HEK293T (cell line): ENCODE measurements at places on chromosomes 5 and 9.
A peak's percentile ranks its signal among the peaks of the same experiment; 100 is the strongest.

DNA sequence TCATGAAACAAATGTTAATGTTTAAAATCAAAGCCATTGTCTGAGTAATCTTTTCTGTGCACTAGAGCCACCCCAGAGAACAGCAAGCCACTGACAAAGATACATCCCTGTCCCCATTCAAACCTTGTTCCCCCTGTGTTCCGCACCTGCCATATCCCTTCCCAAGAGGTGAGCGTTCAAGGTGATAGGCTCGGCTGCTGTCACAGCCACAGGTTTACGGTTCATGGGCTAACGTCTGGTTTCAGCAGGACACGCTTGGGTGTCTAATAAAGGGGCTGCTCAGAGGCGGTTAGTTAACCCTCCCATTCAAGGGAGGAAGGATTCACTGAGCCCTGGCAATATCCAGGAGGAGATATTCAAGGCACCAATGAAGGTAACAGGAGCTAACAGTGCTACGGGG, 24.5 kb upstream of the LAMC3 start:
- no peak for DNase-seq

GRCh38 chr9:38215465-38215864, 146.4 kb upstream of the SHB start:
- no peak for DNase-seq

- peak; percentile 49 for DNase-seq
These were observed 11.7 kb downstream of the MAP3K1 start for GRCh38 chr5:56827049-56827448.

- DNase-seq = no peak
These were observed 28.7 kb upstream of the SNX24 start for GRCh38 chr5:122816756-122817155.

DNA sequence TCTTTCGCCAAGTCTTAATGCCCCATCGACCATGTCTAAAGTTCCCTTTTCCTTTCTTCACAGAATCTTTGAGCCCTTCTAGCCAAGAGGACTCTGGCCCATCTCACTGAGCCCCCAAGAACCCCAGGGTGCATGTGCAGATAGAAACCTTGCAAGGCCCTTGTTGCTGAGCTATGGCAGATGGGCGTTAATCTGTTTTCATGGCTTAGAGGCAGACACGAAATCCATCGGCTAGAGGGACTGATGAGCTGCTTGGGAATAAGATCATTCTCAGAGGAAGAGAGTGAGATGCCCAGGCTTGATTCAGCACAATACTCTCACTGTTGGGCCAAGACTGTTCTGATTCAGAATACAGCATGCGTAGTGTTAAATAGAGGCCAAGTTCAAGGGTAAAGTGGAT, 262.5 kb upstream of the C9orf72 start:
- no peak for DNase-seq

- DNase-seq = no peak
These were observed 239.9 kb downstream of the FAM114A2 start for GRCh38 chr5:153798830-153799229.

- no peak for DNase-seq
These were observed 25.8 kb downstream of the SH3PXD2B start for GRCh38 chr5:172428224-172429166.

DNA sequence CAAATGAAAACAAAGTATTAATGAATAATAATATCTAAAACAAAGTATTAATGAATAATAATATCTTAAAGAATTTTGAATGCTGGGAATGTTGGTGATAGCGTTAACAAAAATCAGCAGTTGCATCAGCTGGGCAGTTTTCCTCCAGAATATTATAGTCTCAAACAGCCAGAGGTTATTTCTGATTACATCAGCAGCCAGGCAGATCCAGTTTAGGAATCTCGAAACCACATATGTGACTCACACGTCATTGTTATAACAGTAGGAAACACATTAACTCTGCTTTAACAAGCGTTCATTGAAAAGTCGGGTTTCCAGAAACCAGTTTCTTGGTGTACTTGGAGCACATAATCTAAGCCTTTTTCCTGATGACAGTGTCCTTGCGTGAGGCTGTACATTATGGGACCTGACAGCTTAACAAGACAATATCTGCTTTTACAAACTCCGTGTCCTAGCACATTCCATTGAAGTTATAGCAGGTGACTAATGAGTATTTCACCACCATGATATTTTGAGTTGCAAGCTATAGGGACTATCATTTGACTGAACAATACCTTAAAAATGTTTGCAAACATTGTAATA, 559.5 kb upstream of the KLF4 start:
- DNase-seq = peak; percentile 15

DNA sequence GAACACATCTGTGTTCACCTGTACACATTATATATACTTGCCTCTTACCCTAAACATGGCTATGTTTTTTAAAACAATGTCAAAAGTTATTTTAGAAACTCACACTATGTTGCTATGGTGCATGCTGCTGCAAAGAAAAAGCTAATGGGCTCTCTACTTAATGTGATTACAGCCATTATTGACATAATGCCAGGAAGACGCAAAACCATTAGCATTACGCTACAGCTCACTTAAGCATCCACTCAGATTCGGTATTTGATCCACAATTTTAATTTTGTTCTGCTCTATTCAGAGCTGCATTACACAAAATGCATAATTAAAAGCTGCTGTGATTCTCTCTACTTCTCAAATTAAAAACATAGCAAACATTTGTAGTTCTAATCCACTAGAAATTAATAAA, 395.2 kb downstream of the BNC2 start:
- no peak for DNase-seq

GRCh38 chr9:72557549-72557948, 36.1 kb downstream of the TMC1 start:
- DNase-seq = no peak

DNA sequence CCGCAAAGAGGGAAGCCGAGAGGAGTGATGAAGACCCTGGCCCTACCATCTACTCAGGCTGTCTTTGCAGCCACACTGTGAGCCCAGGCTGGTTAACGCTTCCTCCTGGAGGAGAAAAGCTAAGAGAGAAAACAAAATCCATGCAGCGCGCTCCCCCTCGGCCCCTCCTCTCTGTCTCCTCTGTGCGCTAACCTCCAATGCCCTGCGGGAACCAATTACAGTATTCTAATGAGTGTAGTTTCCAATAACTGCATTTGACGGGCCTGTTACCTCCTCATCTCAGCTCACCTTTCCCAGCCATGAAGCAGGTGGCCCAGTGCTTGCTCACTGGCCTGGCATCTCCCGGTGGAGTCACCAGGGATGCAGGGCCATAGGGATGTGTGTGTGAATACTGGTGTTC, 565.5 kb downstream of the EBF1 start:
- no peak for DNase-seq

- no peak for DNase-seq
These were observed 10.7 kb downstream of the NKD2 start for GRCh38 chr5:1019001-1019905.

DNA sequence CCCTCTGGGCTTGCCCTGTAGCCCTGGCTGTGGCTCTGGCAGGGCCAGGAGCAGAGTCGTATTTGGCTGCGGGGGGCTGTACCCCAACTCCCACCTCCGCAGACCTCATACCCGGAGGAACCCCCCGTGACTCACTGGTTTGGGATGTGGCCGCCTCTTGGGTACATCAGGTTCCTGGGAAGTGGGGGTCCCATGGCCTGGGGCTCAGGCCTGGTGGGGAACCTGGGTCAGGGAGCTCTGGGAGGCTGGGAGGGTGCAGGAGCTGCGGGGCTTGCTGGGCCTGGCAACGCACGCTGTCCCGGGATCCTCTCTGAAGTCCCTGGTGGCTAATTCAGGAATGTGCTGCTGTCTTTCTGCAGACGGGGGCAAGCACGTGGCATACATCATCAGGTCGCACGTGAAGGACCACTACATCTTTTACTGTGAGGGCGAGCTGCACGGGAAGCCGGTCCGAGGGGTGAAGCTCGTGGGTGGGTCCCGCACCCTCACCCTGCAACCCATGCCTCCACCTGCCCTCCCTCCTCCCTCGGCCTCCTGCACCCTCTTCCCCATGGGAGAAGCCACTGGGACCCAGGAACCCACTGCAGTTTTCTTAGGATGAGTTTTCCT, 2.4 kb downstream of the LCN1 start:
- DNase-seq = no peak

DNA sequence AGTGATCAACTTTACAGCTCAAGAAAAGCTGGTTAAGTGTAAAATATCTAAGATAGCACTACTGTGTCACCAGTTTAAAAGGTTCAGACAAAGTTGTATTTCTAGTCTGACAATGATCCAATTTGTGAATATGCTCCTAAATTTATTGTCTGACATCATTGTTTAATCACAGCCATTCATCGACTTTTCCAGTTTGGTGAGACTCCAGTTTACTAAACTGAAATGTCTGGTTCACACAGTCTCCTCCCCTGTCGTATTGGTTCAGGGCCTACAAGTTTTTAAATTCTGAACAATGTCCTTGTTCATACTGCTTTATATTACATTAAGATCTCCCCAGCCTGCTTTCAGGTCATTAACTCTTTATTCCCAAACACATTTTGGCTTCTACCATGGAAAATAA, 161.4 kb downstream of the CHSY3 start:
- DNase-seq = no peak

DNA sequence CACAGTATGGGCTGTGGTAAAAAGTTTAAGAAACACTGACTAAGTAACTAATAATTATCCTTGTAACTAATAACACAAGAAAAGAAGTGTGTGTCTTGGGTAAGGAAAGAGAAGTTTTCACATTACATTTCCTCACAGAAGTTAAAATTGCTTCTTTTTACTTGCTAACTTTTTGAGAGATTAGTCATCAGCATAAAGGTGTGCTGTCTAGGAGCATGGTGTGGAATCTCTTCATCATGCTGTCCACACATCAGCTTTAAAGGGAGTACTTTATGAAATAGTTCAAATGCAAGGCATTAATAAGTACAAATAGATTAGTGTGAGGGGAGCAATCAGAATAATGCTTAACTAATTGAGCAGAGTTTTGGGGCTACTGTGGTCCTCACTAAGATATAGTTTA, 29.8 kb downstream of the WDR36 start:
- no peak for DNase-seq

- no peak for DNase-seq
These were observed 373.6 kb downstream of the NTRK2 start for GRCh38 chr9:85042981-85043647.

DNA sequence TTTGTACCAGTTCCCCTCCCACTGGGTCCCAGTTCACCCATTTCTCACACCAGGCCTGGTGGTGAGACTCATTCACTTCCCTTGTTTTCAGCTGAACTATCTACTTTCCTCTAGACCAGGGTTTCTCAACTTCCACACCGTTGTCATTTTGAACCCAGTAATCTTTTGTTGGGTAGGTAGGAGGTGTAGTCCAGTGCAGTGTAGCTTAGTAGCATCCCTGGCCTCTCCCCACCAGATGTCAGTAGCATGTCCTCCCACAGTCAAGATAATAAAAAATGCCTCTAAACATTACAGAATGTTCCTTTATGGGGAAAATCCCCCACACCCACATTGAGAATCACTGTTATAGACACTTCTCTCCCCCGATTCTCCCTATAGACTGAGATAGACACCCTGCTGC, 299.1 kb downstream of the EPB41L4A start:
- DNase-seq = no peak

GRCh38 chr5:172849606-172850453, 15.8 kb downstream of the ERGIC1 start:
- DNase-seq = no peak

DNA sequence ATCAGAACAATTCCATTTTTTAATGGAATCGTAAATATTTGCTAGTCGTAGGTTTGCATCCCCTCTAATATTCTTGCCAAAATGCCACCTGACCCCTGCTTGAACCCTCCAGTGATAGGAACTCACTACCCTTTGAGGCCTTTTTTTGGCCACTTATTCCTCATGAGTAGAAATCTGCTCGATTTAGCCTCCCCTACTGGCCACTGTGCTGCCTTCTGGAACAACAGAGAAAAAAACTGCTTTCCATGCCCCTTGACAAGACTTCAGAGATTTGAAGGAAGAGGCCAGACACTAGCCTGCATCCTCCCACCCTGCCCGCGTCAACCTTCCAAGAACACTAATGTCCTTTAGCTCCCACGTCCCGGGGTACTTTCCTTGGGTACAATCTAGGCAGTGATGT, 4.1 kb downstream of the CCDC69 start:
- no peak for DNase-seq

- DNase-seq = no peak
These were observed 25.3 kb downstream of the FAM240B start for GRCh38 chr9:38694676-38695075.

GRCh38 chr5:675111-675870, 17.9 kb downstream of the TPPP start:
- DNase-seq = no peak

GRCh38 chr5:13328316-13328715, 616.2 kb downstream of the DNAH5 start:
- DNase-seq = no peak

GRCh38 chr5:37283214-37283820, 34.1 kb upstream of the CPLANE1 start:
- no peak for DNase-seq

DNA sequence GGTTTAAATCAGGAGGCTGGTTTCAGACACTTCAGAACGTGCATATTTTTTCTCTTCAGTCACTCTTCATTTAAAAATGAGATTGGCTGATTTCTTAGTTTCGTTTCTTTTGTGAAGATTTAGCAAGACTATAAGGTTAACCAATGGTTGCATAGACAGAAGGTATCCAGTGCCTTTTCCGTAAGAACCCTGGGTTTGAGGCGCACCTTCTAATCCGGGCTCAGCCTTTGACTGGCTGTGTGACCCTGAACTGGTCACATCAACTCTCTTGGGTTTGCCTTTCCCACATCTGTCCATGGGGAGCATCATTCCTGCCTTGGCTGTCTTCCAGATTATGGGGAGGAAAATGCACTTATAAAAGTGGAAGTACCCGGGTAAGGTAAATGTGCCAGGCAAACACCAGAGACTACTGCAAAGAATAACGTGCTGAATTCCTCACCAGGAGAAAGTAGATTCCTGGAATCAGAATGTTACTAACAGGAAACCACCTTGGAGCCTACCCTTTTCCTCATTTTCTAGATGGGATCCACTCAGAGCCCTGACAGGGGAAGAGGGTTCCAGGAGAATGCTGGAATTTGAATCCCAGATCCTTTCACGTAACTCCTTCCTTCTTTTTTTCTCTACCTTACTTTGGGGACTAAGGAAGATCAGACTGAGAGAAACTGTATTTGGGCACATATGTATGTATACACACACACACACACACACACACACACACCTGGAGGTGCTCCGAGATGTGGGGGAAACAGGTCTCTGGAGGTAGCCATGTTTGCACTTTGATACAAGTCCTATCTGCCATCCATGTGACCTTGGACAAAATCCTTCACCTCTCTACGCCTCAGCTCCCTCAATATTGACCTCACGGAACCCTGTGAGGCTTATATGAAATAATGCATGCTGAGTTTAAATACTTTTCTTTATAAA, 6.8 kb downstream of the HAND1 start:
- no peak for DNase-seq

- DNase-seq = peak; percentile 78
These were observed 22.7 kb upstream of the LECT2 start for GRCh38 chr5:135977375-135977928.

- DNase-seq = no peak
These were observed 437.5 kb downstream of the TMEM232 start for GRCh38 chr5:110288766-110289511.

GRCh38 chr5:136054142-136055019, 25.6 kb downstream of the TGFBI start:
- DNase-seq = no peak
